ENCODE measurements at places on chromosomes 11 and 22.
A peak's percentile ranks its signal among the peaks of the same experiment; 100 is the strongest.

- no peak for DNase-seq
Observed at GRCh38 chr11:56906683-56907148, 82.0 kb upstream of the OR5AK2 start.

DNA sequence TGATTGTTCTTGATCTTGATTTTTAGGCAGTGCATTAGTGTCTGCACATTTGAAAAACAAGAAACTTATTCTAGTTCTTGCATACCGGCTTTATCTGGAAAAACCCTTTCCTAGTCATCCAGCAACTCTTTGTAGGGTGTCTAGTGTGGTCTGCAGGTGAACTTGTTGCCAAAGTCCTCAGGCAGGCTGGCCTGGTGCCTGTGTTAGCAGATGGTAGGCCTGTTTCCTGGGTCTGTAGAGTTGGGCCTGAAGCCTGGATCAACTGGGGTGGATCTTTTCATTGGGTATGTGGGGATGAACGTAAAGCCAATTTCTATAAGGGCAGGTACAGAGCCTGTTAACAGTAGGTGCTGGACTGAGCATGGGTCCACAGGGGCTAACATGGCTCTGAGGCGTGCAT is 5.6 kb upstream of the GLYATL1 start:
- DNase-seq = no peak

- DNase-seq = no peak
Observed at GRCh38 chr11:32895471-32895870, 2.9 kb downstream of the QSER1 start.

DNA sequence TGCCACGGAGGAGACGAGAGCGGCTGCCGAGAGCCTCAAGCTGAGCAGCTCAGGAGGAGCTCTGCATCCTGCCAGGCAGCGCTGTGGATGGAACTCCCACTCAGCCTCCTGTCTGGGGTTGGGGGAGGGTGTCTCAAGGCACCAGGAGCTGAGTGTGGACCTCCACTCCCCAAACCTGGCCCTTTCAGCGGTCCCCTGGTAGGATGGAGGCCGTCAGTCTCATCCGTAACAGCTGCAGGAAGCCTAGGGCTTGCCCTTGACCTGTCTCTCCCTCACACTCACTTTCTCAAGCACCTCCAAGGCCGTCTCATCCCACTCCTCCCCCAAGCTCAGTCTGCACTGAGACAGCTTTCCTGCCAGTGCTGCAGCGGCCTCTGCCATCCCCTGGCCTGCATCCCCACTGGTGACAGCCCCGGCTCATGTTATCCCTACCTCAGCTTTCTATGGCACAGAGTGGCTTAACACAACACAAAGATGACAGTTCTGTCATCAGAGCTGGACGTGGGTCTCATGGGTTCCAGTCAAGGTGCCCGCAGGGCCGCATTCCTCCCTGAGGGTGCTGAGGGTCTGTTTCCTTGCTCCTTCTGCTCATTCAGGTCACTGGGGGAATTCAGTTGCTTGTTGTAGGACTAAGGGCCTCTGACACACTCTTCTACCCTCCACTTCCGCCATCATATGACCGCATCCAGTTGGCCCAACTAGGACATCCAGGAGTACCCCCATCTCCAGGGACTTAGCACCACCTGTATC is 341.9 kb upstream of the B3GAT1 start:
- DNase-seq = no peak

DNA sequence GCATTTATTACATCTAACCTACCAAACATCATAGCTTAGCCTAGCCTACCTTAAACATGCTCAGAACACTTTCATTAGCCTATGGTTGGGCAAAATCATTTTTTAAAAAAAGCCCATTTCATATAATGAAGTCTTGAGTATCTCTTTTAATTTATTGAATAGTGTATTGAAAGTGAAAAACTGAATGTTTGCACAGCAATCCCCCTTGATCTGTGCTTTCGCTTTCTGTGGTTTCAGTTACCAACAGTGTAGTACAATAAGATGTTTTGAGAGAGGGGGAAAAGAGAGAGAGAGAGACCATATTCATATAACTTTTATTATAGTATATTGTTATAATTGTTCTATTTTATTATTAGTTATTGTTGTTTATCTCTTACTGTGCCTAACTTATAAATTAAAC is 8.4 kb upstream of the MAP6 start:
- no peak for DNase-seq

DNA sequence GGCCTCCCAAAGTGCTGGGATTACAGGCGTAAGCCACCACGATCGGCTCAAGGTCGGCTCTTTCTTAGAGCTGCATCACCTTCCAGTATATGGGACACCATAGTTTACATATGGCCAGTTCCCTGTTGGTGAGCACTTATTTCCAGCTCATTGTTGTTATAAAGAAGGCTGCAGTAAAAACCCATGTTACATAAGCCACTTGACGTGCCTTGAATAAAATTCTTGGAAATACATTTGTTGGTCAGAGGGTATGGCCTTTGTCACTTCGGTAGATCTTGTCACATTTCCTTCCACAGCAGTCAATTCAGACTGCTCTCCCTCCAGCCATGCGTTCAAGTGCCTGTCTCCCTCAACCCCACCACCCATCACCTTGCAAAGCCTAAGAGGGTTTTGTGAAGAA is 92.9 kb downstream of the PRR5L start:
- no peak for DNase-seq

- no peak for DNase-seq
Observed at GRCh38 chr11:75481223-75481921, 44.4 kb downstream of the GDPD5 start.

DNA sequence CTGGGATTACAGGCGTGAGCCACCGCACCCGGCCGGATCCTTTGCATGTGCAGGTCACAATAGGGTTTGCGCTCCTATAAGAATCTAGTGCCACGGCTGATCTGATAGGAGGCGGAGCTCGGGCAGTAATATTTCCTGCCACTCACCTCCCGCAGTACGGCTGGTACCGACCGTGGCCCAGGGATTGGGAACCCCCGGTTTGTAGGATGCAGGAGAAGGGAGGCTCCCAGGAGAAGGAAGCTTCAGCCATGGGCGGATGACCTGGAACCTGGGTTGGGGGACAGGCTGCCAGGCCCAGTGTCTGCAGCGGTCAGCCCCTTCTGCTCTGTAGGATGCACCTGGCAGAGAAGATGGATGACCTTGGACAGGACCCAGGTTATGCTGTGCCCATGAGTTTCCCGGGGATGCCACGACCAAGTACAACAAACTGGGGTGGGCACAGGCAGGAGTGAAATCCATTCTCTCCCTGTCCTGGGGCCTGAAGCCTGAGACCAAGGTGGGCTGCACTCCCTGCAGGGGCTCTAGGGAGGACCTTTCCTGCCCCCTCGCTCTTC is 818.9 kb downstream of the BRD1 start:
- DNase-seq = no peak

DNA sequence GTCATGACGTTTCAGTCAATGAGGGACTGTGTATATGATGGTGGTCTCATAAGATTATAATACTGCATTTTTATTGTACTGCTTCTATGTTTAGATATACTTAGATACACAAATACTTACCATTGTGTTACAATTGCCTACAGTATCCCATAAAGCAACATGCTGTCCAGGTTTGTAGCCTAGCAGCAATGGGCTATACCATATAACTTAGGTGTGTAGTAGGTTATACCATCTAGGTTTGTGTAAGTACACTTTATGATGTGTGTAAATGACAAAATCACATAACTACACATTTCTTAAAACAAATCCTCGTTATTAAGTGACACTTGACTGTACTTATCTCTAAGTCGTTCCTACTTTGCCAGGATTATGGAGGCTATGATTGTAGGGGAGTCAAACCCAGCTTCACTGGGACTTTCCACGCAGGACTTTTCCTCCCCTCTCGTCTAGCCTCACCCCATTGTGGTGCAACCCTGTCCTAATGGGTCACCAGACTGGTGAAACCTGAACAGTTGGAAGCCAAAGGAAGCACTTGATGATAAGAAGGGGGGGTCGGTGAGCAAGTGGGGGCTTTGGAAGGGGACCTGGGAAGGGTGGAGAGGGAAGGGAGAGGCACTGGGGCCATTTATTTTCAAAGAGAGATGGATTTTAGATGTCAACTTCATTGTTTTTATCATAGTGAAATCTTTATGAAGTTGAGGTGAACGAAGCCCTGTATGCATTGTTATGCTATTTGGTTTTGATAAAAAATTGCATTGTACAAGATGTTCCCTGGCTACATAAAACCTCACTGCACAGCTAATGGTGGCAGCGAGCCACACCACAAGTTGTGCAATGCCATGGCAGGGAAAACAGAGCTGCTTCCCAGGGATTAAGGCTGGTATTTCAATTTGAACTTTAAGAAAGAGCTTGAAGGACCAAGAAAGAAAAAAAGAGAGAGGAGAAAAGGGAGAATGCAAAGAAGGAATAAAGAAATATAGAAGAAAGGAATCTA is 129.1 kb downstream of the EHF start:
- DNase-seq = no peak

- peak; percentile 61 for DNase-seq
Observed at GRCh38 chr11:94134651-94135512, 6.2 kb downstream of the PANX1 start.

DNA sequence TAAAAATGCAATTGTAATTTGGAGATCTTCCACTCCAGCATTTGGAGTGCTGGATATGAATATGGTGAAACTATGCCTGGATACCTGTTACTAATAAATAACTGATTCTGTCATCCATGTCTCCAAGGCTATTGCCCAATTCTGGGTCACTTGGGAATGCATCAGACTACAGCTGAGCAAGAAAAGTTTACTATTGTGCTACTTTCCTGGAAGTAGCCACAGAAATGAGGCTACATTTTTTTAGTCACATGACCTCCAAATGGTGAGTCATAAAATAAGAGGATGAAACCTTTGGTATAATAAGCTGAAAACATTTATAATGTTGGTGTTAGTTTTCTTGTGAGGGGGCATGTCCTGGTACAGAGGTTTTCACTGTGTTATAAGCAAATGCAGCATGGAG is 44.4 kb downstream of the DCDC1 start:
- DNase-seq = no peak

DNA sequence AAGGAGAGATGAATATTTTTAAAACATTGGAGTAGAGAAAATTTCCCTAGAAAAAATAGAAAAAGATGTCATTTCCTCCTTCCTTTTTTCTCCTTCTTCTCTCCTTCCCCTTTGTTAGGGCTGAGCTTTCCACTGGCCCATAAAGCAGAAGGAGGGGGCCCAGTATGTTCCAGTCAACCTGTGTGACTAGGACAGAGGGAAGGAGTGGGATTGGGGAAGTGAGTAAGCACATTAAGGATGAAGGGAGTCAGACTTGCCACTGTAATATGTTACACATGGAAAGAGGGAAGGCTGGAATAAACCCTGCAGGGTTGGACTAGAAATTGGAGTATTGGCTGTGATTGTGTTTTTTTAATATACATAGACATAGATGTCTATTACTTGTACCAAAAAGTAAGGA is 20.1 kb upstream of the SPINDOC start:
- no peak for DNase-seq

GRCh38 chr11:134543241-134543640 is 131.2 kb upstream of the B3GAT1 start:
- DNase-seq = no peak

- DNase-seq = no peak
Observed at GRCh38 chr11:100887659-100888058, 200.6 kb downstream of the ARHGAP42 start.

DNA sequence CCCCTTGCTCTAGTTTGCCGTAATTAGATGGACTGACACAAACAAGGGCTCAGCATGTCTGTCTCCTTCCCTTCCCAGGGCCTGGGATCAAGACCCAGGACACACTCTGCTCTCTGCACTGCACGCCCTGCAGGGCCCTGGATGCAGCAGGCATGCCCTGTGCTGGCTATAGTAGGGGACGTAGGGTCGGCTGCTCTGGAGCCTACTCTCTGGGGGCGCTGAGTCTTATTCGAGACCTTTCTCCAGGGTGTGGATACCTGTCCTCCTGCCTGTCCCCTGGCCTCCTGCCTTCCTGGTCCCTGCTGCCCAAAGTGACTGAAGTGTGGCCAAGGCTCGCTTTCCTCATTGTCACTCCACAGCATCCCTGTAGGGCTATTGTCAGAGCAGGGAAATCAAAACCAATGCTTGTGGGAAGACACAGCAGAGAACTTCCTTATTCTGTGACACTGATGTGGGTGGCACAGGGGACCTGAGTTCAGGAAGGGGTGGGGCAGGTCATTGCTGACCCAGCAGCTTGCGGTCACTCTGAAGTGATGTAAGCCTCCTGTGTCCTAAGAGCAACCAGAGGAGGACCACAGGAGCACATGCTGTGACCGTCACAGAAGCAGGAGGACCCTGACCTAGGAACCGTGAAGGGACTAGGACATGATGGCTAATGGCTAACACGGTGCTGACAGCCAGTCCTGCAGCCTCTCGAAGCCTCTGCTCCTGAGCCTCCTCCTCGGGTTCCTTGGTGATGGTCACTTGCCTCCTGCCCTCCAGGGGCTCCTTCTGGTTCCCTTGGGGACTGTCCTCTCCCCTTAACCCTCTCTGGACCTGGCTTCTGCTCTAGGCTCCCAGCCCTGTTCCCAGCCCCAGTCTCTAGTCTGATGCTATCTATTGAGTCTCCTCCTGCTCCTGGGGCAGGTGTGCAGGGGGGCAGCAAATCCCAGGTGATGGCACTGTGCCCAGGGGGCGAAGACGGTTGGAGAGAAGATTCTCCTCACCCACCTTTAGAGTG is 10.3 kb downstream of the APOBEC3A start:
- no peak for DNase-seq

GRCh38 chr11:114057147-114057546 is 2.4 kb upstream of the ZBTB16 start:
- no peak for DNase-seq

- peak; percentile 81 for DNase-seq
Observed at GRCh38 chr11:235609-235996, 539 bp downstream of the SIRT3 start.

GRCh38 chr22:28008649-28009048 is 89.6 kb upstream of the PITPNB start:
- no peak for DNase-seq

DNA sequence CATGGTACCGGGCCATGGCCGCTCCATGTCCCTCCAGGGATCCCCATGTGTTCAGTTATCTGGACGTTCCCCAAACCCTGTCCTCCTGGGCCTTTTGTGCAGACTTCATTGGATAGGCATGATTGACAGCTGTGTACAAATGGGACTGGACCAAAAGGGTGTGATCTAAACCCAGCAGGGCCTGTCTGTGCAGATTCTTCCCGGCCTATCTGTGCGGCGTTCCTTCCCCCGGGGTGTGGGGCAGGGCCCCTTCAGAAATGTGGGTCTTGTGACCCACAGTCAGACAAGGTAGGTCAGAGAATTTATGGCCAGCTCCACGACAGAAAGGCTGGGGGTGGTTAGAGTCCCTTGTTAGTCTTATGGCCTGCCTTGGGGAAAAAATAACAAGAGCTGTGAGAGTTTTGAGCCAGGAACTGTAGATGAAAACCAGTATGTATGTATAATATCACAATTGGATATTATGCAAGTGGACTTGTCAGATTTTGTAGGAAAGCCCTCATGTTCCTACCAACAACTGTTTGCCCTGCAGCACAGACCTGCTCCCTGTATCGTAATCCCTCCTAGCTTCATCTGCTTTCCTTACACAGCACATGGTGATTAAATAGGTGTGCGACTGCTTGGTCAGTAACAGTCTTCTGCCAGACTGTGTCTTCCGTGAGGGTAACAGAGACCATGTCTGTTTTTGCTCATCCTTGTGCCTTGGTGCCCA is 31.7 kb downstream of the AP2A2 start:
- DNase-seq = no peak
